Left colon (tissue), 2 donors: ENCODE measurements at places on chromosomes 12 and 14.

GRCh38 chr12:12017798-12018197 lies 52.9 kb upstream of the BCL2L14 start:
- no peak for DNase-seq

DNA sequence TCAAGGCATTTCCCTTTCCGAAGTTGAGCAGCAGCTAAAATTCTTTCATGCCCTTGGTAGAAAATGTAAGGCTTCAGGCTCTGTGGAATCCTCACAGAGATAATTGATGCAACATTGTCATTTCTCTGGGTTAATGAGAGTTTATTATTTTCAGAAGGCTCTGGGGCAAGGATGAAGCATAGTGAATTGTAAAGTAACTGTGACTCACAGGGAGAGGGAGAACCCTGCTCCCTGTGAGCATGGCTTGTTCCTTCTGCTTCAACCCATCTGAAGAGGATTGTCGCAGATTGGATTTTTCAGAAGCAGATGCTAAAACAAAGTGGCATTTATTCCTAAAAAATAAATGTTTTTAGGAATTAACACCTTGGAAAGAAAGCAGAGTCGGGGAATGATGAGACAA lies 41.2 kb downstream of the APOBEC1 start:
- DNase-seq, result no peak

- no peak for DNase-seq
These were observed 16.4 kb downstream of the FLRT2 start for GRCh38 chr14:85546390-85546789.

- DNase-seq, result no peak
These were observed 18.9 kb upstream of the ATP5MC2 start for GRCh38 chr12:53694756-53695151.

- DNase-seq, result no peak
These were observed 47.6 kb upstream of the PPP1CC start for GRCh38 chr12:110790301-110790700.

- DNase-seq, result no peak
These were observed 6.5 kb upstream of the LGMN start for GRCh38 chr14:92754966-92755365.

- DNase-seq, result no peak
These were observed 400 bp upstream of the NDUFA12 start for GRCh38 chr12:95003921-95004272.

GRCh38 chr14:58829594-58829993 lies 191.8 kb downstream of the DACT1 start:
- no peak for DNase-seq

- DNase-seq, result no peak
These were observed 1.7 kb downstream of the FAIM2 start for GRCh38 chr12:49901986-49902385.

- DNase-seq, result no peak
These were observed 66.7 kb downstream of the RESF1 start for GRCh38 chr12:32025906-32026305.

DNA sequence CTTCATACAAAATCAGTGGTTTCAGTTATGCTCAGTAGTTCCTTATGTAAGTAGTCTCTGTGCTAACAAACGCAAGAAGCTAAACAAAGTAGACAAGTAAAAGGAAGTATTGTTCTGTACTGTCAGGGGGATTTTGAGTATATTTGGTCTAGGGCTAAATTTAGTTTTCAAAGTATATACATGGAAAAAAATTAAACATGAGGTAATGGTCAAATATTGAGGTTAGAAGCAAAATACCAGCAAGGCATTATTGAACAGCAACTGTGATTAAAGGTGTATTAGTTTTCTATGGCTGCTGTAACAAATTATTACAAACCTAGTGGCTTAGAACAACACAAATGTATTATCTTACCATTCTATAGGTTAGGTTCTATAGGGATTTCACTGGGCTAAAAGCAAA lies 18.8 kb downstream of the GNG2 start:
- no peak for DNase-seq

- DNase-seq, result no peak
These were observed 10.9 kb downstream of the SYNDIG1L start for GRCh38 chr14:74415115-74415437.

DNA sequence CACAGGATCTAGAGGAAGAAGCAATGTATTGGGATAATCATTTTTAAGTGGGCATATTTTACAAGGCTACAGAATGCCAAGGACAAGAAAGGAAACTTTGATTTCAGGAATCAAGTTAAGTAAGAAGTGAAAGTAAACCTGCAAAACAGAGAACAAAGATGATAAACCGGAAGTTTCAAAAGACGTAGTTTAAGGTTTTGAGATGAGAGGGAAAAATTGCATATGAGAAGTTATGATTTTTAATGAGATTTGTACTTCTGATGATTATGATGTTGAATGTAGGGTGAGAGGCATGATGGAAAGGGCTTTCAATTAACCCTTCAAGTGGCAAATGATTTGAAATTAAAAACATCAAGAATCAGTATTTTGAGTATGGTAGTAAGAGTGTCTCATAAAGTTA lies 134.9 kb downstream of the CAPZA3 start:
- no peak for DNase-seq

- no peak for DNase-seq
These were observed 14.8 kb downstream of the IRAK3 start for GRCh38 chr12:66203820-66204219.

- no peak for DNase-seq
These were observed 63.0 kb downstream of the GNS start for GRCh38 chr12:64696080-64696741.

- no peak for DNase-seq
These were observed 21.3 kb upstream of the SNRPF start for GRCh38 chr12:95837240-95838038.

DNA sequence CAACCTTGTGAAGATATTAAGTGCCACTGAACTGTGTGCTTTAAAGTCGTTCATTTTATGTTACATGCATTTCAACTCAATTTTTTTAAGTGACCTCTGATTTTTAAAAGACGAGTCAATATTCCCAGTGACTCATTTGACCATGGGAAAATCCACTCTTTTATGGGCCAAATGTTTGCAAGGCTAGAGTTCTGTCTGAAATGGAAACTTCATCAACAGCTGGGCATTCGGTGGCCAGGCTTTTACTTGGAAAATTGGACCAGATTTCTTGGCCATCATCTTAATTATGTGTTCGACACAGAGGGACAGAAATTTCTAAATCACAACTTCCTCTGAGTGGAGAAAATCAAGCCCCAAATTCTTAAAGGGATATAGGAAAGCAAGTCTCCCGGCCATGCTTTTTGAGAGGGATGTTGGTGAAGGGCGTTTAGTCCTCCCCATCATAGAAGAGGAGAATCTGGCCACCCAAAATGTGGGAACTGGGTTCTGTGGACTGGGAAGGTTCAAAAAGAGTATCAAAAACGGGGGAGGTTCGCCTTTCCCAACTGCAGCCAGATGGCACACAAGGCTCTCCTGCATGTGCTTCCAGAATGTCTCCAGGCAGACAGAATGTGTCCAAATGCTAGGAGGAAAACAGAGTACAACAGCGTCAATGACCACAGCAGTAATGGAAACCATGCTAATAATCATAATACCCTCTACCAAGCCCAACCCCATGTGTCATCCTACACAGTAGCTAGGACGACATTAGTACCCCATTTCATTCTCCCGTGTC lies 40.9 kb upstream of the FZD10 start:
- DNase-seq, result no peak

DNA sequence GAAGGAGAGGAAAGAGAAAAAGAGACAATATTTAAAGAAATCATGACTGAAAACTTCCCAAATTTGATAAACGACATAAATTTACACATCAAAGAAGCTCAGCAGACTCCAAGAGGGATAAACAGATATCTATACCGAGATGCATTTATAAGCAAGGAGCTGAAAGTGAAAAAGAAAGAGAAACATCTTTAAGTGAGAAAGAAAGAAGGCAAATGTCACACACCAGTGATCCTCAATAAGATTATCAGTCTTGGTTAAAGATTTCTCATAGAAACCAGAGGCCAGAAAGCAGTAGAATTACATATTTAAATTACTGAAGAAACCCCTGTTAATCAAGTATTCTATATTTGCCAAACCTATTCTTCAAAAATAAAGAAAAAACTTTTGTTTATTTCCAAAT lies 424.2 kb downstream of the SLC16A7 start:
- no peak for DNase-seq

DNA sequence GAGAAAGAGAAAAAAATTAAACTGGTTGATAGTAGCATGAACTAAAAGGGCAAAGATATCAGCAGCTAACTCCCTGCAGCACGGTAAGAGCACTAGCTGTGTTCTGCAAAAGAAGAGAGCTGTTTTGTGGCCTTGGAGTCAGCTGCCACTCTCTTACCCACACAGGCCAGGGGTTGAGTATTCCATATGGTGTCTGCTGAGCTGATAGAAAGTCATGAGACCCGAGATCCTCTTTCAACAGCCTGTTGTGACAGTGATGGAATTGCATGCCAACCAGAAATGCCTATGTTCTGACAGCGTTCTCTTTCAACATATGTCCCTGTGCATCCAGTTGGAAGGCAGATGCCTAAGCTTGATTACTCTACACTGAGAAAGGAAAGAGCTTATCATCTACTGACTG lies 39.9 kb downstream of the TMTC1 start:
- DNase-seq, result no peak

DNA sequence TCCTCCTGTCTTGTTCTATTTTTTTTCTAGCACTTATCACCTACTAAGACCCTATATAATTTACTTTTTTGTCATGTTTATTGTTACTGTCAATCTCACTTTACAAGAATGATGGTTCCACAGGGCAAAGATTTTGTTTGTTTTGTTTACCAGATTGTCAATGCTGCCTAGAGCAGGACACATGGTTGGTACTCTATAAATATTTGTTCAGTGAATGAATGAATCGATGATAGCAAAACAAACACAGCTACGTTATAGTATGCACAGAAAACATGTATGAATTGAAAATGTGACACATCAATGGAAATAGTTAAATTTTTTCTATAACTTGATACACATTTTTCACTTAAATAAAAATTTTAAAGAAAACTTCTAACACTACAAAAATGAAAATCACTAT lies 67.1 kb upstream of the KRR1 start:
- DNase-seq, result no peak

GRCh38 chr12:8032242-8033152 lies at the start of gene FOXJ2:
TSS of gene FOXJ2 (plus strand) at chr12:8032716. CDS start at chr12:8039833, 7,117 bp downstream.
- DNase-seq, result peak; percentile 87

DNA sequence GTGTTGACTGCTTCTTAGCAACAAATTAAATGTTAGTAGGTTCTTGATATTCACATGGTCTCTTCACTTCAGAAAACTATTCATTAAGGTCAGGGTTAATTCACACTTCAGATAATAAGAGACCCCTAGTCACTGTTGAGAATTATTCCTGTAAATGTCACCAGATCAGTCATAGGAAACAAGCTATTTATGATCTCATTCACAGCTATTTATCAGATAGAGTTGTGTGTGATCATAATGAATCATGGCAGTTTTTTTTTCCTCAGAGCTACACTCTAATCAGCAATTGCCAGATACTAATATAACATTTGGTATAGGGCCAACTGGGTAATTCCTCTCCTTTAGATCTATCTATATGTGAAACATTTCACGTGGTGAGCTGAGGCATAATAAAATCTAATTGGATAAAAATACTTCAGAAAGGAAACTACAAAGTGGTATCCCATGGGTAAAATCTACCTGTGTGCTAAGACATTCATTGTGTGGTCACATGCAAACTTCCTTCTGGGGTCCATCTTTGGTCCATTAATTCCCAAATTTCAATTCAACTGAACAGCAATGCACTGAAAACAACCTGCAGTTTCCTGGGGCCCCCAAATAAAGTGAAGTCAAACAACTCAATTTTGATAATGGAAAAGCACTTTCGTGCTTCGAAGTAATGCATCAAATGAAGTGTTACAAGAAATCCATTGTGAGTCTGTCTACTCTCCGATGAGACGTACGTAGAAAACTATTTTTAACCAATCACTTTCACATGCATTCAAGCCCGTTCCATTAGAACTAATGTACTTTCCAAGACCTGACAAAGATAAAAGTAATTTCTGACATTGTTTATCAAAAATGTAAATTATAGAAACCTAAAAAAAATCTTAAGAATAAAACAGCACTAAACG lies 197.0 kb downstream of the ACSS3 start:
- DNase-seq, result no peak

DNA sequence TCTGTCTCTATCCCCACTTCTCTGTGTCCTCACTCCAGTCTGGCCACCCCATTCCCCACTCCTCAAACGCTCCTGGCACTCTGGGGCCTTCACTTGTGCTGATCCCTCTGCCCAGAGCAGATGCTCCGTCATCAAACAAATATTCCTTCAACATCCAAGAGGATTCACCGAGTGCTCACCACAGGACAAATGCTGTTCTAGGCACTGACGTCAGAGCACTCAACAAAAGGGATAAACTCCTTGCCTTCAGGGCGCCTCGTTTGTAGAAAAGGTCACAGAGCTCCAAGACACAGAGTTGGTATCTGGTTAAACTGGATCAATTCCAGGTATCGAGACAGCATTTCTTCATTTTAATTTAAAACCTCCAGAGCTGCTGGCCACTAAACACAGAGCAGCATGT lies 35.3 kb downstream of the PSMC1 start:
- no peak for DNase-seq

DNA sequence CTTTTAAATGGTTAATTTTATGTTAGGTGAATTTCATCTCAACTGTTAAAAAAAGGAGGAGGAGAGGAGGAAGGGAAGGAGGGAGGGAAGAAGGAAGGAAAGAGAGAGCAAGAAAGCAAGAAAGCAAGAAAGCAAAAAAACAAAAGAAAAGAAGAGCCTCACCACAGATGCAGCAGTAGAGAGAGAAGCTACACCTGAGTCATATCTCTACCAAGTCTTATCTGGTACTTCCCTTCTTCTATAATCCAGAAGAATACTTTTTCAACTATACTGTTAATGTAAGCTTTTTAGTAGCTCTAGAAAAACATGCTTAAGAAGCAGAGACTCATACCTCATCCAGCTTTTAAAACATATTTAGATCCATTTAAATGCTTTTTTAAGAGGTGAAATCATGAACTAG lies 5.6 kb upstream of the IL26 start:
- no peak for DNase-seq

DNA sequence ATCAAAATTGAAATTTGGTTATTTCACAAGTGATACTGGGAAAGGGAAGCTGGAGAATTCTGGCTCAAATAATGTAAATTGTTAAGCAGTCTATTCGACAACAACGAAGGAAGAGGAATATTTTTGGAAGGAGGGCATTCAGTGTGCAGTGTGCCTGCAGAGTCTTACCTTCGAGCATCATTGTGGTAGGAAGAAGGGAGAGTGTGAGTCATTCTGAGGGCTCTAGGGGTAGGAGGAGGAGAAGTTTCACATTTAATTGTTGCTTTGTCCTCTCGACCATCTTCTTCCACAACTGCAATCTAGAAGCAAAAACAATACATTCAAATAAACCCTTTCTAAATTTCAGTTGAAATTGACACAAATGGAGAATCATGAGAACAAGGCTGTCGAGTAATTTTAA lies 263.0 kb downstream of the ACSS3 start:
- DNase-seq, result no peak

- DNase-seq, result no peak
These were observed 8.2 kb downstream of the TMEM121 start for GRCh38 chr14:105534586-105534985.
